ENCODE measurements at places on chromosomes 3 and 15. TPM values are rescaled to one million over a fixed set of nuclear protein-coding genes. Genes with fewer than 3 reads are reported as not detected.

- H3K27ac ChIP-seq = no peak overlapping the region
- no peak for DNase-seq
- H3K27me3 ChIP-seq = no peaks in the 10 kb centered on the region
- H3K36me3 ChIP-seq = no peaks in the 10 kb centered on the region
- H3K4me3 ChIP-seq = no peak overlapping the region
- peaks cover 10% of the 10 kb centered on the region for H3K4me1 ChIP-seq
Observed at GRCh38 chr3:140068494-140069017, 133.6 kb downstream of the CLSTN2 start.

DNA sequence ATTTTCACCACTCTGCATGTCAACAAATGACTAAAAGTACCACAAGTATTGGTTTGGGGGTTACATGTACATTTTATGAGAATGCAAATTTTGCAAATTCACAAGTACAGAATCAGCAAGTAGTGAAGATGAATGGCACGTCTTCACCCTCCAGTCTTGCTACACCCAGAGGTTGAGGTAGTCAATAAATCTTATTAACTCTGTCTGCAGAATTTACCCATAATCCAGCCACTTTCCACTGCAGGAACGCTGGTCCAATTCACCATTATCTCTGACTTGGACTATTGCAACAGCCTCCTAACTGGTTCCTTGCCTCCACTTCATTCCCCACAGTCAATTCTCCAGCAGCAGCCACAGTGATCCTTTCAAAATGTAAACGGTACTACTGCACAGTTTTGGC, 10.6 kb downstream of the PSMA4 start:
- H3K27me3 ChIP-seq = no peaks in the 10 kb centered on the region
- peaks cover 57% of the 10 kb centered on the region for H3K36me3 ChIP-seq
- no peak for DNase-seq
- no peak overlapping the region for H3K4me3 ChIP-seq
- no peaks in the 10 kb centered on the region for H3K4me1 ChIP-seq

- peaks cover 17% of the 10 kb centered on the region for H3K4me1 ChIP-seq
- H3K4me3 ChIP-seq = no peak overlapping the region
- peak overlapping the region; percentile 57 for H3K27ac ChIP-seq
- DNase-seq = no peak
- H3K36me3 ChIP-seq = no peaks in the 10 kb centered on the region
- no peaks in the 10 kb centered on the region for H3K27me3 ChIP-seq
Observed at GRCh38 chr3:171334465-171334811, 125.8 kb downstream of the TNIK start.

DNA sequence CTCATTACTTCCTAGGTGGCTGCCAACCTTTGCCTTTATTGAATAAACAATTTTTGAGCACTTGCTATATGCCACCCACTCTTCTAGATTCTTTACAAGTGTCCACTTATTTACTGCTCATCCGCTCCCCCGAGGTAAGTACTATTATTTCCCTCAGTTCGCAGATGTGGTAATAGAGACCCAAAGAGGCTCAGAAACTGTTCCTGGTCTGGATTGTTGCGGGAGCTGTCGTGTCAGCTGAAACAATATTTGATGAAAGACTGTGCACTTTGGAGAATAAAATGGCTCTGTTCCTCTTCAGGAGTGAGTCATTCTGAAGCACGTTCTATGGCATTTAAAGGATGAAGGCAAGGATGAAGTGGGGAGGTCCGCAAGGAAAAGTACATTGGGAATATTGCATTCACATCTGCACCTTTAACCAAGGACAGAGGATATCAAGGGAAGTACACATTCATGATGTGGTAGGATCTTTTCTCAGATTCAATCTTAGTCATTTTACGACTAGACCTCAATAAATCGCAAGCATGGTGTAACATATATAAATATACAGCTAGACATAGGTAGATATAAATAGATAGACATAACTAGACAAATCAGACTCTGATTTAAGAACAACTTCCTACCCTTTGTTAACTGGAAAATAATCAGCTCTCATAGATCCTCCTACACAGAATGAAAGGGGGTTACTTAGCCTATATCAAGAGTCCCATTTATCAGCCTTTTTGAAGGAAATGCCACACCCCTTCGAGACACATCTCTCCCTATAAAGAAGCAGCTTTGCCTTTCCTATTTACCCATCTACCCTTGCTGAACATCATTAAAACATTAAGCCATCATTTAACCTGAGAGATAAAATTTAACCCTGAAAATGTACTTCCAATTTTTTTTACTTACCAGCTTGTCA, 70.3 kb downstream of the RORA start:
- no peaks in the 10 kb centered on the region for H3K27me3 ChIP-seq
- no peaks in the 10 kb centered on the region for H3K36me3 ChIP-seq
- peaks cover 18% of the 10 kb centered on the region for H3K4me1 ChIP-seq
- DNase-seq = peak; percentile 29
- H3K4me3 ChIP-seq = no peak overlapping the region
- no peak overlapping the region for H3K27ac ChIP-seq

The ARNT2 gene
- total RNA-seq = 7.5 TPM
